ENCODE measurements at places on chromosomes 4 and X.

DNA sequence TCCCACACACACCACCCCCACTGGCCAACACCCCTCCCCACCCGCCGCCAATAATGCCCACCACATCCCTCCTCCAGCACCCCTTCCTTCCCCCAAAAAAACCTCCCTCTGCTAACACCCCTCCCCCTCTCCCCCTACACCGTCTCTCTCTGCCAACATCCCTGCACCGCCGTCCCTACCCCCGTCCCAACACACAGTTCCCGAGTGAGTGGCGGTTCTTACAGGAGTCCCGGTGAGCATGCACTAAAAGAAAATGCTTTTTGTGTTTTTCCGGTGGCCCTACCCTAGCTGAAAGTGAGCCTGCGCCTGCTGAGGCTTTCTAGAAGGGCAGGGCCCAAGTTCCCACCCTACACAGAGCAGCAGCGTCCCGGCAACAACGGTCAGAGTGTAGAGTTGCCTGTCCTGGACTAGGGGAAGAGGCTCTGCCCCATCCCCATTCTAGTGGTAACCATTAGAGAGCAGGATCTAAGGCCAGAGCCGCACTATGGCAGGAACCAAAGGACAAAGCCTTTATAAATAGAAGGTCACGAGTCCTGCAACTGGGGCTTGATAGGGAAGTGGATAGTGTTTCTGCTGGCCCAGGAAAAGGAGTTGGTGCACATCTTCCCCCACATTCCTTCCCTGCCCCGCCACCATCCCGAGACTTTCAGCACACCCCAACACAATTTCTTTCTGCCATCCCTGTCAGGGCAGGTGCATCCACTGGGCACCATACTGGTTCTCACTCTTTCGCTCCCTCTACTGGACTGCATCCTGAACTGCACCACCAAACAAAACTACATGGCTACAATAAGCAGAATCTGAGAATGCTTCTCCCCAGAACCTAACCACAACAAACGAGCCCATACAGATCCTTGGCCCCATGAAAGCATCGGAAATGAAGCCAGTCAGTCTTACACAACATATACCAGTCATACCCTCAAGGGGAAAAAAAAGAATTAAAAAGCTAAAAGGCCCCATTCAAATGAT, 78.1 kb upstream of the PAGE3 start:
- peak; percentile 6 for DNase-seq

DNA sequence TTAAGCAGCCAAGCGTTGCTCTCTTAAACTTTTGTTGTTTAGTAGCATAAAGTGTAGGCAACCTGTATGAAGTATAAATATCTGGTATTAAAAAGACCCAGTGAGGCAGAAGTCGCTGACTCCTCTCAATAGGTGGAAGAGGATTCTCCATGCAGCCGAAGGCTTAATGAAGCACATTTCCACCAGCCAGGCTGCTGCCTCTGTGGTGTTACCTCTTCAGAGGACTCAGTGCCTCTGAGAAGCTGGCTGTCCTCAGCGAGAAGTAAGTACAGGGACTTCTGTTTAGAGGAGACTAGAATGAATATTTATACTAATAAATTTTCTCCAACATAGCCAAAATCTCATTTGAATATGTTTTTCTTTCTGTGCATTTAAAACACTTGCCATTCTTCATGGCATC, 6.0 kb downstream of the SORBS2 start:
- DNase-seq = no peak

- DNase-seq = no peak
Observed at GRCh38 chrX:130524476-130525194, 122.8 kb downstream of the RBMX2 start.

DNA sequence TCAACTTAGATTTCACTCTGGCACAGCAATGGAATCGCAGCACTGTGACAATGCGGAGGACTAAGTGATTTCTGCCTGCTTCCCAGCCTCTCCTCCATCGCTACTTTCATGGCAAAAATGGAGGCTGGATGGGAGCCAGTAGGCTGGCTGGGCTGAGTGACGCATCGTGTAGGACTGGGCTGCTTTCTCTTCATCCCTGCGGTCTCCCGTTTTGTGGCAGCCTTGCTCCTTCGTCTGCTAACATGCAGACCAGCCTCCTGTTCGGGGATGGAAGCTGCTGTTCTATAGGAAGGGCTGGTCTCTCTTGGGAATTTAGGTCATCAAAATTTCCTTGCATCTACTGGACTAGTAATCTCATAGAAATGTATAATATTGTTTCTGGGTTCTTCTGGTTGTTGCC, 15.8 kb upstream of the RGS12 start:
- peak; percentile 81 for DNase-seq

DNA sequence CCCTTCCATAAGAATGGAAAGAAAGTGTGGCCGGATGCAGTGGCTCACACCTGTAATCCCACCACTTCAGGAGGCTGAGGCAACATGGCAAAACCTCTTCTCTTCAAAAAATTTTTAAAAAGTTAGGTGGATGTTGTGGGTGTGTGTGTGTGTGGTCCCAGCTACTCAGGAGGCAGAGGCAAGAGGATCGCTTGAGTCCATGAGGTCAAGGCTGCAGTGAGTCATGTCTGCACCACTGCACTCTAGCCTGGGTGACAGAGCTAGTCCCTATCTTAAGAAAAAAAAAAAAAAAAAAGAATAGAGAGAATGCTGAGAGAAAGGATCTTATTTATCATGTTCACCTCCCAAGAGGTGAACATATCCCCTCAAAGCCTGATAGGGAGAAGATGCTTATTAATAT, 492.1 kb upstream of the SMIM31 start:
- no peak for DNase-seq

DNA sequence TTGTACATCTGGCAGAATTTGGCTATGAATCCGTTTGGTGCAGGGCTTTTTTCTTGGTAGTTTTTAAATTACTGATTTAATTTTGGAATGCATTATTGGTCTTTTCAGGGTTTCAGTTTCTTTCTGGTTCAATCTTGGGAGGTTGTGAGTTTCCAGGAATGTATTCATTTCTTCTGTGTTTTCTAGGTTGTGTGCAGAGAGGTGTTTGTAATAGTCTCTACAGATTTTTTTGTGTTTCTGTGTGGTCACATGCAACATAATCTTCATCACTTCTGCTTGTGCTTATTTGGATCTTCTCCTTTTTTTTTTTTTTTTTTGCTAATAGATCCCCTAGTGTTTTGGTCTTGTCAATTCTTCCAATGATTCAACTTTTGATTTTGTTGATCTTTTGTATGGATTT, 77.6 kb downstream of the FAAH2 start:
- DNase-seq = no peak

DNA sequence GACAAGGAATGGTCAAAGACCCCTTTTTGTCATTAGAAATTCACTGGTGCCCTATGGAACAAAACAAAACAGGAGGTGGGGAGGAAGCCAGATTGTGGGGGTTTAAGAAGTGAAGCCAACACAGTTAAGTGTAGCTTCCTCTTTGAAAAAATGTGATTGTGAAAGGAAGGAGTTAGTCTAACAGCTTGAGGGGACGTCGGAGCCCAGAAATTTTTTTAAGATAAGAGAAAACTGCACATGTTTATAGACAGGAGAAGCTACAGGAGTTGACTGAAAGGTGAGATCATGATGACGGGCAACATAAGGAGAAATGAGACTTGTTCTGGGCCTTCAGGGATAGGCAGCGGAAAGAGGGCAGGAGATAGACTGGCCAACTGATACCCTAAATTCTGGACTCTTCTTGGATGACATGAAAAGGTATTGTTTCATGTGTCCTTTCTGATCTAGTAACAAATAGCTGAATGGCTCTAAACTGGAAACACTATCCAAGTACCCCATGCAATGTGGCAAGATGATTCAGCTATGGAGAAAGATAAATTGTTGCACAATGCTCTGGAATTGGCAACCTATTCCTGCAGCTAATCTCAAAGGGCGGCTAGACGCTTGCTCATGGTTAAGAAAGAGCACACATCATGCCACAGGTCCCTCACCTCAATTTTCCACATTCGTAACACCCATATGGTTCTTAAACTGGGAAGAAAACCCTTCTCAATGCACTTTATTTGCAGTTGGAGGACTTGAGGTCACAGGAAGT, 3.7 kb upstream of the HDAC8 start:
- peak; percentile 59 for DNase-seq

DNA sequence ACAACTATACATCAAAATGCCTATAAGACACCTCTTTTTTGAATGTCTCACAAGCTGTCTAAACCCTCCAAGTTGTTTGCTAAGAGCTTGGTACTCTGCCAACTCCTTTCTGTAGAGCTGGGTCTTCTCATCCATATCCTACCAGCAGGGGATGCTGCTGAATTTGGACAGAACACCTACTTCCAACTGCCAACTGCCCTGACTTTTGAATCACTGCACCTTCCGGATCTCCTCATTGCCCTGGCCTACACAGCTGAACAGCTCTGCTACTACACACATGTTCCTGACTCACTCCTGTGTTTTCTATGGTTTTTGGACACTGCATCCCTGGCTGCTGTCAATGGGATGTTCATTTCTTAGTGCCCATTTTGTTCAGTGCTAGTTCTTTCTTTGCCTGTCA, 18.7 kb downstream of the FAM184B start:
- peak; percentile 50 for DNase-seq

DNA sequence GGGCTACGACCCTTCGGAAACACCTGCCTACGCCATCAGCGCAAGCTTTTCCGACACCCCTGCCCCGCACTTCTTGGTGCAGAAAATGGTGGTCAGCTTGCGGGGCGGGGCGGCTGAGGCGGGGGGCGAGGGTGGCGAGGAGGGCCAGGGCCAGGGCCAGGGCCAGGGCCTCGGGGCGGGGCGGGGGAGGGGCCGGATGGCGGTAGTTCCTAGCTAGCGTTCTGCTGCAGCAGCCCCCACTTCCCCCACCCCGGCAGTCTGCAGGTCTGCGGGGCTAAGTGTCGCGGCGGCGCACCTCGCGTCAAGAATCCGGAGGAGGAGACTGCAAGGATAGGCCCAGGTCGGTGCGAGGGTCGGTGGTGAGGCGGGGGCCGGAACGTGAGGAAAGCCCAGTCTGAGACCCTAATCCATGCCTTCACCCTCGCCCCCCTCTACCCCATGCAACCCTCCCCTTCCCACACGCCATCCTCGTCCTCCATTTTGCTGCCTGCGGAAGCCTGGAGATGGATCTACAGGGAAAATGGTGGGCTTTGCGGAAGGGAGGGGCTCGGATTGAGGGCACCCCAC, 600 bp downstream of the BEX4 start:
- DNase-seq = no peak

- no peak for DNase-seq
Observed at GRCh38 chr4:102222838-102223409, 122.4 kb downstream of the SLC39A8 start.

GRCh38 chr4:19675172-19675811, 576.4 kb upstream of the SLIT2 start:
- no peak for DNase-seq

DNA sequence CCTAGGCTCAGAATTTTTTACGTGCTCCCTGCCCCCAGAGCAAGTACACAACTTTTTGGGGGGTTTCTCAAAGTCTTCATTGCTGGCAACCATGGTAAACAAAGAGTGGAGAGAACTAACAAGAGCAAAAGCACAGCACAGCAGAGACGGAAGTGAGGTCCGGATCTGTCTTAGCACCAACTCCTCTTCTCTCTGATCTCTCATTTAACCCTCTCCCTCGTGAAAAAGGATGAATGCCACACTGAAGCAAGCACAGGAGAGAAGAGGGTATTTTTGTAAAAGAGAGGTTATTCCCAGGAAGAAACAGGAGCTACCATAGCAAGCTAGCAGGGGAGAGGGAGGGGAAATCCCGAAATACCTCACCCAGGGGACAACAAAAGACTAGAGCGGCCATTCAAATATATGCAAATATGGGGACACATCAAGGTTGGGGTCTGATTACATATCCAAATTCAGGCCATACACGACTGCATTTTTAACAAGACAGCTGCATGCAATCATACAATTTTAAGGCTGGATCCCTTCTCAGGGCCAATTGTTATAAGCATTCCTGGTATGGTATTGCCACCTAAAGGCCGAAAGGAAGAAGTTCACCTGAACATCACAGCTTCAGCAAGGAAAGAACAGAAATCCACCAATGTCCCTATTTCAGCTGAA, 46.6 kb downstream of the CD40LG start:
- peak; percentile 42 for DNase-seq

DNA sequence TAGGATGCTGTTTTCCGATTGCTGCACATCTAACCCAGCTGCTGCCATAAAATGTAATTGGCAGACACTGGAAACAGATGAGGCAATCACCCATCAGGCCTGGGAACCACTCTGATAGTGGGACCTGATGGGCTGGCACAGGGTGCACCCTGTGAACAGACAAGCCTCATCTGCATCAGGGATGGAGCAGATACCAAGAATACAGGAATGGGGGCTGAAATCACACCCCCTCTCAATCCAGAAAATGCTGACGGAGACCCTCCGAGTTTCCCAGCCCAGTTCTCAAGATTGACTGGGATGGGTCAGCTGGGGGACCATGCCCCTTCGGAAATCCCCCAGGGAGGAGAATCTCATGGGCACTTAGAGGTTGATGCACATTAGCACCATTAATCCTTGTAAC, 28.8 kb upstream of the PPP2R2C start:
- DNase-seq = no peak

DNA sequence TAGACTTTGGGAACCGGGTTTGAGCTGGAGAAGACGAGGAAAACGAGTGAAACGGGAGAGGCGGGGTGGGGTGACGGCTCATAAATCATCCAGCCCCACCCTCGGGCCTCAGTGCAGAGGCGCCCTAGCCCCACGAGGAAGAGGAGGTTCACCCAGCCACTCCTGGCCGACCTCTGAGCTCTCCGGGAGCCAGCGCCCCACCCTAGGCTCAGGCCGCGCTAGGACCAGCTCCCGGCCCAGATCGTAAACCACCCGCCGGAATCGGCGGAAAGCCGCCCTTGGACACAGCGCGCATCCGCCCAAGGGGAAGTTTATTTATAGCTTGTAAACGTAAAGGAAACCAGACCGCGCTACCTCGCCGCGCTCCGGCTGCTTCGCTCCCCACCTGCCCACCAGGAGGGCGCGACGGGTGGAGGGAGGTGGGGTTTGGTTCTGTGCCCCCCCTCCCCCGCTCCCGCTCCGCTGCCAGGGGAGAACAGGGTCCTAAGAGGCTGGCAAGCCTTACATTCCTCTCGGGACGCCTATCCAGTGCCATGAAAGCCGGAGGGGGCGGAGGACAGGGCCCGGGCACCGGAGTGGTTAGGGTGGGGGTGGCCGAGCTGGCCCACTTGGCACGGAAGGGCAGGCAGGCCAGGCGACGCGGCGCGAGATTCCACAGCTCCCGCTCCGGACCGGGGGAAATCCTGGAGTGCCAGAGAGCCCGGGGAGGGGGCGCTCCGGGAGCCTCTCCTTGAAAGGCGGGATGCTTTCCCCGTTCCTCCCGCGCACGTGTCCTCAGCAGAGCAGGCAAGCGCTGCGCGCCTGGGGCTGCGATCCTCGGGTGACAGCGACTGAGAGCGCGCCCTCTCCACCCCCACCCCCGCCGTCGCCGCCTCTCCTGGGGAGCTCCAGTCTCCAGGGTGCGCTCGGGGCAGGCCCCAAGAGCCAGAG, 84.2 kb downstream of the BCOR start:
- DNase-seq = peak; percentile 65

DNA sequence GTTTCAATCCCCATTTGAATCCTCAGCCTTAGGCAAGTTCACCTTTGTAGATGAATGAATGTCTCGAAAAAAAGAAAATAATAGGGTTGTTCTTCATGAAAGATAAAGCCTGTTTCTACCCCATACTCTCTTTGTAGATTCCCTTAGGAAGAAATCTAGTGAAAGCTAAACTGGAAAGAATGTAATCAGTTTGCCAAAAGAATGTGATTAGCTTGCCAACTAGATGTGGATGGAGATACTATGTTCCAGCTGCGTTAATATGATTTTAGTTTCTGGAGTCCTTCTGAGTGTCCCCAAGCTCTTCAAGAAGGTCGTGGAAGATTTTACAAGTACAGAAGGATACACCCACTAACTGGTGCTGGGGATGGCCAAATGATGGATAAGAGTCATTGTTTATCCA, 162.3 kb upstream of the EDNRA start:
- no peak for DNase-seq

Measured in LHCN-M2 (cell line).